ENCODE measurements at places on chromosomes 6 and 20. TPM values are rescaled to one million over a fixed set of nuclear protein-coding genes. Genes with fewer than 3 reads are reported as not detected.

APOM gene
- 2.1 TPM for total RNA-seq

XKR7 gene
- total RNA-seq = not detected

RRP36 gene
- total RNA-seq = 25.4 TPM

SCRT2 gene
- total RNA-seq = not detected

ANKS1A gene
- 26.0 TPM for total RNA-seq

CDSN gene
- total RNA-seq = not detected

DOK5 gene
- 17.3 TPM for total RNA-seq

C20orf141 gene
- total RNA-seq = not detected

PSORS1C2 gene
- not detected for total RNA-seq

SRSF6 gene
- total RNA-seq = 44.1 TPM

BEND6 gene
- 1.1 TPM for total RNA-seq

SMPDL3A gene
- 4.3 TPM for total RNA-seq

PXDC1 gene
- 20.8 TPM for total RNA-seq

ECI2 gene
- total RNA-seq = 168 TPM

RIMS4 gene
- total RNA-seq = not detected

TTLL9 gene
- total RNA-seq = not detected

LTB gene
- 10.0 TPM for total RNA-seq

SLC22A16 gene
- total RNA-seq = not detected

WFDC5 gene
- not detected for total RNA-seq

FAM162B gene
- 2.5 TPM for total RNA-seq

NRSN1 gene
- total RNA-seq = not detected

Measured in heart right ventricle (tissue), 16 donors.